ENCODE measurements at places on chromosomes 2 and 18.
A peak's percentile ranks its signal among the peaks of the same experiment; 100 is the strongest.

DNA sequence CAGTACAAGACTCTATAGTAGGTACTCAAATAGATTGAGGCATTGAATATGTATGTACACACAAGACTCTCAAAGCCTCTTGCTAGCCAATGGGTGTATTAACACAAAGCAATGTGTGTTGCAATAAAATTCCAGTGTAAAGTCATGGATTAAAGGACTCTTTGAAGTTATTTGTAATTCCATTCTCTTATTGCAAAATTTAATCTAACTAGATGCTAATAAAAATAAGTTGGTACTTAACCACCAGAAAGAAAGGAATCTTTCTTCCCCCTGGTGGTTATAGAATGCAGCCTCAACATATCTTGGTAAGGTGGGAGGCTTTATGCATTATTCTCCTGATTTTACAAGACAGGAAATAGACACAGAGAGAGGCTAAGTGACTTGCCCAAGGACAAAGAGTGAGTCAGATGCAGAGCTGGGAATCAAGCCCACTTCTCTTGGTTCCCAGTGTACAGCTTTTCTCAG, 18.0 kb downstream of the LRP1B start:
- no peak for DNase-seq

DNA sequence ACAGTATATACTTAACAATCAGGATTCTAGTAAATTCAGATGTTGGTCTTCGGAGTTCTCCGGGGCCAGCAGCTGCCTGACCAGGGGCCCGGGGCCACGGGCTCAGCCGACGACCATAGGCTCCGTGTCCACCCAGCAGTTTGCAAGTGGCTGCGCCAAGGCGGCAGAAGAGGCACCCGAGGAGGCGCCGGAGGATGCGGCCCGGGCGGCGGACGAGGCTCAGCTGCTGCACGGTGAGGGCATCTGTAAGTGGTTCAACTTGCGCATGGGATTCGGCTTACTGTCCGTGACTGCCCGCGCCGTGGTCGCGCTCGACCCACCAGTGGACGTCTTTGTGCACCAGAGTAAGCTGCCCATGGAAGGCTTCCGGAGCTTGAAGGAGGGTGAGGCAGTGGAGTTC, 136.3 kb downstream of the NUP35 start:
- no peak for DNase-seq

DNA sequence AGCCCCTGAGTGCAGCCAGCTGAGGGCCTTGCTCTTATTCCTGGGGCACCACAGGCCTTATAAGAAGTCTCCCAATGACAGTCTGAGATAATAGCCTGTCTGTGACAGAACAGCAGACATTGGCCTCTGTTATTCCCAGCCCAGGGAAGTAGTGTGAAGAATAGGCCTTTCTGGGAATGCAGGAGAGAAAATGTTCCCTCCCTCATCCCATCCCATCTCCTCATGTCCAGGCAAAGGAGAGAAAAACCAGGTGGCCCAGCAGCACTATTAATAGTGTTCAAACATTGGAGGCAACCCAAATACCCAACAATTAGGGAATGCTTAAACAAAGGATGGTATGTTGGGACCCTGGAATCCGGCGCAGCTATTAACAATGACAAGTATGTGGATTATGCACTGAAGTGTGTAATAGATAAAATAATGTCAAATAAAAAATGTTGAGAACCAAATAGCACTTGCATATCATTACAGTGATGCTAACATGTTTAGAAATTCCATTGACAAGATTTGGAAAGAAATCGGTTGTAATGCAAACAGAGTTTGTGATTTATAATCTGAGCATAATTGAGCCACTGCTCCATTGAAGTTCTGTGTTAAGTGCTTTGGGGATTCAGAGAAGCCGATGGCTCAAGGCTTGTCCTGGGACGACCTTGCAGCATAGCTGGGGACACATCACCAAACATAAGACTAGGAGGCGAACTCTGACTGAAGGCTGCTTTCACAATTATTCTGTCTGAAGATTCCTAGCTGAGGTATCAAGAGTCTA, 69.3 kb downstream of the LBH start:
- DNase-seq, result no peak

GRCh38 chr2:216780843-216781242, 79.0 kb downstream of the TNP1 start:
- DNase-seq, result no peak

DNA sequence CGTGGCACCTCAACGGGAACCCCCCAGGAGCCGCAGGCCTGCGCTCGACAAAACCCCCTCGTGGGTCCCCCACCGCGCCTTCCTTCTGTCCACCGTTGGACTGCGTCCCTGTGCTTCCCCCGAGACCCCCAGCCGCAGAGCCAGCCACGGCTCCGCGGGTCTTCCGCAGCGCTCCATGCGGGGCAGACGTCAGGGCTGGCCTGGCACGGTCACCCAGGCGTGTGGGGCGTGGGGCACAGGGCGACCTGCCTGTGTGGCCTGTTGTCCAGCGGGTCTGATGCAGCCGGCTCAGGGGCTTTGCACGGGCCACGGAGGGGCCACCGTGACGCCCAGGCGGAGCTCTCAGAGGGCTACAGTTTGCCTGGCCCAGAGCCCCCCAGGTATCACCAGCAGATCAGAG, 11.0 kb downstream of the NFATC1 start:
- no peak for DNase-seq

- peak; percentile 4 for DNase-seq
Observed at GRCh38 chr2:80238692-80239469, 65.7 kb downstream of the LRRTM1 start.

GRCh38 chr2:65850695-65851094, 418.3 kb upstream of the SPRED2 start:
- DNase-seq, result no peak

GRCh38 chr18:76463358-76463757, 31.7 kb downstream of the ZNF516 start:
- DNase-seq, result peak; percentile 24

GRCh38 chr2:136257893-136258292, 139.9 kb upstream of the CXCR4 start:
- DNase-seq, result no peak

- no peak for DNase-seq
Observed at GRCh38 chr2:157809212-157809611, 66.9 kb downstream of the ACVR1 start.

DNA sequence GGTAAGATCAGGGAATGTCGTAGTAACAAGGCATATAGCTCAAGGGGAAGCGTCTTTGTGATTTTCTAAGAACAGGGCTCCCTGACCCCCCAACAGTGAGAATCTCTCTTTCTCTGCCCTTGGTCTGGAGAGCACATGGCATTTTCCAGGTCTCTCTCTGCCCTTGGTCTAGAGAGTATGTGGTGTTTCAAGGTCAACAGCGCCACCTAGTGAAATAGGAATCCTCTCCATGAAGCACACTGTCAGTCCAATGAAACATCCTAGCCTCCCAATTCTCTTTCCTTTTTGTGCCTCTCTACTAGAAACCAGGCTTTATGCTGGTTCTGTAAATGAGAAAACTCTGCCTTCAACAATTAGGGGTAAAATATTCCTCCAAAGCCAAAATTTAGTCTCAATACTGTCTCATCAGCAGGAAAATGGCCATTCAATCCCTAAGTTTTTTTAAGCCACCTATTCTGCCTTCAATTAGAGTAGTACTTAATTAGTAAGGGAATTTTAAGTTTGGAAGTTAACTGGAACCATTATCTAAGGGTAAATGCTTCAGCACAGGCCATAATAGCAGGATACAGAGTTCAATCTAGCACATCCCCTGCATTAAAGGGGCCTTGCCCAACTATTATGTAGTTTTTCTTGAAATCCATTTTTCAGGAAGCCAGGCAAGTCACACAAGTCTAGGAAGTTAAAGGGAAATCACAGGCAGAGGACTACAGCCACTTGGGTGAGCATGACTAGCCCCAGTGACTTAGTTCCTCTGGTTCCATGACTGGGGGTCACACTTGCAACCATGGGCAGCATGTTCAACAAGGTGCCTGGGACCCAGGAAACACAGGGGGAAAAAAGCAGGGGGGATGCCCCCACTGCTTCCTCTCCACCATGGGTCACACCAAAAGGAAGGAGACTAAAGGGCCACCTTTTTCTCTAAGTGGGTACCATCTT, 12.4 kb downstream of the DYM start:
- peak; percentile 74 for DNase-seq

DNA sequence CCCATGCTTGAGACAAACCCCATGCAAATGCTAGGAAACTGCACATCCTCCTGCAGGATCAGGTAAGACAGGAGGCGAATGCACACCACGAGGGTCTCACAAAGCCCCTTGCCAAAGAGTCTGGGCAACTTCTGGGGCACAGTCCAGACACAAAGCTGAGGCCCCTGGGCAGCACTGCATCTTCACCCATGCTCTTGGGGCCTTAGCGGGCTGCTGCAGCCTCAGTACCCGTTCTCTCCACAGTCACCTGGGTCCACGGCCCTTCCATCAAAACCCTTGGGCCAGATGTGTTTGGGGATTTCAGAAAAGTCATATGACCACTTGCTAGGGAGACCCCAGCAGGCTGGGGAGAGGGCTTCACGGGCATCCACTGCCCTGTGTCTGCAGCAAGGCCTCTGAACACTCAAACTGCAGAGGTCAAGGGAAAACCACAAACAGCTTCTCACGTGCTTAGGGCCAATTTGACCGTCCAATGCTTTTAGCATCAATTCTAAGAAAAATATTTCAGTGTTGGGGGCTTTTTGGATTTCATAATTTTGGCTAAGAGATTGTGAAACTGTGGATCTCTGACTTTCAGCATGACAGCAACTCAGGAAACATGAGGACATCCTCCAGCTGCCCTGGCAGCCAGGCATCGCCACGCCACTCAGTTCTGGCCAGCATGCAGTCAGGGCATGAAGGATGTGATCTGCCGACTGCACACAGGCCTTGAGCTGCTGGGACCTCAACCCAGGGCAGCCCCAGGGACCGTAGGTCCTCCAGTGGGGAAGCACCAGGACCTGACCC, 20.0 kb downstream of the PASK start:
- DNase-seq, result no peak

DNA sequence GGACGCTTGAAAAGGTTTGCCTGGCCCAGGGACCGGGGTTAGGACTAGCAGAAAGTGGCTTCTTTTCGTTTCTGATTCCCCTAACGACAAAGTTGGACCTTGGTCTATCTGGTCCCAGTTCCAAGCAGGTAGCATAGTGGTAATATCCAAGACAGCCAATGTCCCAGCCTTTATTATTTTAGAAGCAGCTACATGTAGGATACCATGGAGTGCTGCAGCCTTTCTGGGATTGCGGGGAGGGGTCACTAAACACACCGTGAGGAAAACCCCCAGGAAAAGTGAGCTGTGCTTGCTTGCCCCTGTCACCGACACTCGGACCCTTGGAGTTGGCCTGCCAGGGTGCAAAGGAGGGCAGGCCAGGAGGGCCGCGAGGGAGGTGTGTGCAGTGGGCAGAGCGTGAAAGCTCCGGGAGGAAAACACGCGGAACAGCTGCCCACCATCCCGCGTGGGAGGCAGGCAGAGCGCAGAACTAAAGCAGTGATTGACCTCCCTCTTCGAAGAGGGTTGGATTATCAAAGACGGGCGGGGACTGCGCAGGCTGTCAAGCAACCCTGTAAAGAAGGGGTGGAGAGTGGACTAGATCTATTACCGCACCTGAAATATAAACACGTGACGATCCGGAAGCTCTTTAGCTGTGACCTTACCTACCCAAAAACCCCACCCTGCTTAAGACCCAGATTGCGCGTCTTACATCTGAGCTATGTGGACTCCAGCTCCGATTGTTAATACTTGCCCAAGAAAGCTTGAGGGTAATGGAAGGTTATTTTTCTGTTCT, 624 bp upstream of the MAP4K3 start:
- peak; percentile 71 for DNase-seq

DNA sequence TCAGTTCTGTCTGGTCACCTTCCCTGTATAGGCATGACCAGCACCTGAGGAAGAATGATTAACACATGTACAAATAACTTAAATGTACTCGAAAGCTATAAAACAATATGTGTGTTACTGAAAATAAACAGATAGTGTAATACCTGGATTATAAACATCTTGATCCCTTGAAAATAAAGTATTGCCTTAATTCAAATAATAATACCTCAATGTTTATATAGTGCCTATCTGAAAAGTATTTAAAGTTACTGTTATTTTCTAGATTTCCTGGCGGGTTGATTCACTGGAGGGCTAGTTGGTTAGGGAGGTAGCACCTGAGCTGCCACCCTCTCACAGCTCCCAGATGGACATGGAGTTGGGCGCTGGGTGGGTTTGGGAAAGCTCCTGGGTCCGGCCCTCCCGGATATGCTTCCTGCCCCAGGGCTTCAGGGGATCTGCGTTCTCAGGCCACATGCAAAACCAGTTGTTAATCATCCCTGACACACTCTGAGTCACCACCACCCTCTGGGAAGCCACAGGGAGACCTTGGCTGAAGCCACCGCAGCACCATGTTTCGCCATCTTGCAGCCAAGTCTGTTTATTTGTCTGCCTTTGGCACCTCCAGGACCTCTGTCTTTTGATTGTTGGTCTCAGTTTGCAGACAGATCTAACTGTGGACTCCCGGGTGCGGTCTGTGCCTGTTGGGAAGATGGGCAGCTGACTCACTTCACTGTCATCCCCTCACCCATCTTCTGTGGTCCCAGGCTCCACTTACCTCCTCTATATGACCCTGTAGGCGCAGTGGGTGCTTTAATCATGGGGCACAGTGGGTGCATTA, 35.3 kb downstream of the RAB31 start:
- DNase-seq, result no peak

DNA sequence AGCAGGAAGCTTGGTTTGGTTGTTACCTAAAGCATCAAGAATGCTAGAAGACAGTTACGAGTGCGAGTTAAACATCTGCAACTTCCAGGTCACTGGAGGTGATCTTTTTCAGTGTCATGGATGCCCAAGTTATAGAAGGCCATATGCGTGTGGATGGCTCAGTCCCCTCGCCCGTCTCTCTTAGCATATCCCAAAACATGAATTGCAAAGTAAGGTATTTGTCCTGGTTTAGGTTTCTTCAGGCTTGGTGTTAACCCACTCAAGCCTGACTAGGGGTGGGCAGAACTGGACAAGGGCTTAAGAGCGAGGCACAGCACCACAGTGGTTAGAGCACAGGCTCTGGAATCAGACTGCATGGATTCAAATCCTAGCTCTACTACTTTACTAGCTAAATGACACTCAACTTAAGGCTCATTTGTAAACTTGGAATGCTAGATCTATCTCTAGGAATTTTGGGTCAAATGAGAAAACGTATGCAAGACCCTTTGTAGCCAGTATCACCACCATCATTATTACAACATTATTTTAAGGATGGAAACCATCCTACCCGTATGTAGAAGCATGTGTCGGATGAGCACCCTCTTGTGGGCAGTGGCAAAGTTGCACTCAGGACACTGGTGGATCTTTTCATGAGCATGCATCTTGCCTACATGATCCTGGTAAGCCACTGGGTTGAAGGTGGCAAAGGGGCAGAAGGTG, 11.2 kb downstream of the ZNF142 start:
- peak; percentile 16 for DNase-seq

GRCh38 chr18:46411867-46412690, 244.9 kb downstream of the LOXHD1 start:
- peak; percentile 6 for DNase-seq

- no peak for DNase-seq
Observed at GRCh38 chr18:9701609-9702349, 6.3 kb upstream of the RAB31 start.

- DNase-seq, result no peak
Observed at GRCh38 chr2:71944183-71944550, 203.5 kb downstream of the CYP26B1 start.
